Stimulated activated CD8-positive, alpha-beta memory T cell treated with anti-CD3 and anti-CD28 coated beads, Interleukin-15, amount 100 ng/mL, for 24 hours (primary cell): ENCODE measurements at places on chromosomes 12 and 14.

DNA sequence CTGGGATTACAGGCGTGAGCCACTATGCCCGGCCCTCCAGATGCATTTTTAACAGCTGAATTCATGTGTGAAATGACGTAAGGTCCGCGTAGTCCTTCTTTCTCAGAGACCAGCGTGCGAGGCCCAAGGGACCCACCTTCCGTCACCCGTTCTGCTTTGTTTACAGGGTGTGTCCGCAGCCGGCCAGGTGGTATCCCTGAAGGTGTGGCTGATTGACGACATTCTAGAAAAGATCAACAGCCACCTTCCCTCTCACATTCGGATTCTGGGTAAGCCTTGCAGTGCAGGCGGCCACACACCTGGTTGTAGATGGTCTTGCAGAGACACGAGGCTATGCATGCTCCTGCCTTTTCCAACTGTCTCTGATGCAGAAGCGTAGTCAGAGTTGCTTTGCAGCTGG lies 9.9 kb downstream of the PUS1 start:
- DNase-seq: no peak

DNA sequence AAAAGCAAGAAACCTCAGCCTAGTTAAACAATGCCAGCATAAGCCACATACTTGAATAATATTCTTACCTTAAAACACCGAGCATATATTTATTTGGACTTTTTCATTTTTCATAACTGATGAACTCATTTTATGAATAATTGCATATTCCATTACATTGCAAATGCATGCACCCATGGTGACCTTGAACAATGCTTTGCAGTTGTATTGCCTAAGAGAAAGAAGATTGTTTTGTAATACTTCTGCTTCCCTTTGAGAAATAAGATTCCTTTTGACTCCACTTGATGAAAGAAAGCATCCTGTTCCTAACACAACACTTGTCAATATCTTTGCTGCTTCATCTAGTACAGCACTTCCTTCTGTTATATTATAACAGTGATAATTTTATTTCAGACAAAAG lies 1182.2 kb downstream of the FLRT2 start:
- DNase-seq: no peak

- no peak for DNase-seq
Measured at GRCh38 chr14:105853907-105854599, 327.7 kb downstream of the TMEM121 start.

- DNase-seq: no peak
Measured at GRCh38 chr12:53005215-53005985, 856 bp upstream of the EIF4B start.

DNA sequence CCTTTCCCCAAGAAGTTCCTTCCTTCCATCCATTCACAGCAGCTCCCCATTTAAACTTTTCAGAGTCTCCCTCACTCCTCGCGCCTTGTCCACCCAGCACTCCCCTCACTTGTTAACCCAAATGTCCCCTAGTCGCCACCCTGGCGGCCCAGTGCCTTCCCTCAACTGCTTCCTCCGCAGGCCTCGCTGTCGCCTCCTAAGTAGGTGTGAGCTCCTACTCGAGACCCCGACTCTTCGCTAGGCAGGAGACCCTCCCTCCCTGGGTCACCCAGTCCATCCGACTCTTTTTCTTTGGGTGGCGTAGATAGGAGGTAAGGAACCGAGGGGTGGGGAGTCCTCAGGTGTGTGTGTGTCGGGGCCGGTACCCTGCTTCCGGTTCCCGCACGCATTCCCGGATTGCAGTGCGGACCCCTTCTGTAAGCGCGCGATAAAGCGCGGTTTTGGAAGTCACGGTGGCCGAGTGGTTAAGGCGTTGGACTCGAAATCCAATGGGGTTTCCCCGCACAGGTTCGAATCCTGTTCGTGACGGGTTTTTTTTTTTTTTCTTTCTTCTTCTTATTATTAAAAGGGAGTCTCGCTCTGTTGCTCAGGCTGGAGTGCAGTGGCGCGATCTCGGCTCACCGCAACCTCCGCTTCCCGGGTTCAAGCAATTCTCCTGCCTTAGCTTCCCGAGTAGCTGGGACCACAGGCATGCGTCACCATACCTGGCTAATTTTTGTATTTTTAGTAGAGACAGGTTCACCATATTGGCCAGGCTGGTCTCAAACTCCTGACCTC lies 823 bp upstream of the SMARCC2 start:
- peak; percentile 94 for DNase-seq

GRCh38 chr14:55302367-55303124 lies 31.3 kb downstream of the FBXO34 start:
- no peak for DNase-seq

DNA sequence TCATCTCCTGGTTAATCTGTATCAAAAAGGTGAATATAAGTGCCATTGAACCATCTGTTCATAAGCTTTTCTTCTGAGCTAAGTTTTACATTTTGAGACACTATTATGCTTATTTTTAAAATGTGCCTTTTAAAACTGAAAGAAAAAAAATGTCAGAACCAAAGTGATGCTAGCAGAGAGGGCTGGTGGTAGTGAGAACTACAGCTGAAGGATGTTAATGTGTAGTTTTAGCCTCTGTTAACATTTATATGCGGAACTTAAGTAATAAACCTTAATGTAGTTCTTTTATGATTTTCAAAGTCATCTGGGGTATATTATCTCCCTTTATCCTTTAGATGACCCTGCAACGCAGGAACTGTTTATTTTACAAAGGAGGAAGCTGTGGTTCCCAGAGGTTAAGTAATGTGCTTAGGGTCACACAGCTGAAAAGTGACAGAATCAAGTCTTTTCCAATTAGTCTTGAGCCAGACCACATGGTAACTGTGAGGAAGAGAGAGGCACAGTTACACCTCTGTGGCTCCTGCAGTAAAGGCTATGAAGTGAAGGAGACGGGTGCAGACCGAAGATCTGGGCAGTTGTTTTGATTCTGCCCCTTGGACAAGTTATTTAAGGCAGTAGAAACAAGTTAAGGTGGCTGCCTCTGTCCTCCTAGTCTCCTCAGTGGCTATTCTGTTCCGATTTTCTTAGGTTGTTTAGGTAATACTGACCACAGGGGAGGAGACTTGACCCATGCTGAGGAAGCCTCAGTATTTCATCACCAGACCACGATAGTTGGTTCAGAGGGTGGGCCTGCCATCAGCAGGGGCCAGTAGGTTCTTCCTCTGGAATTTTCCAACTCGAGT lies 23.9 kb downstream of the GNG2 start:
- no peak for DNase-seq

DNA sequence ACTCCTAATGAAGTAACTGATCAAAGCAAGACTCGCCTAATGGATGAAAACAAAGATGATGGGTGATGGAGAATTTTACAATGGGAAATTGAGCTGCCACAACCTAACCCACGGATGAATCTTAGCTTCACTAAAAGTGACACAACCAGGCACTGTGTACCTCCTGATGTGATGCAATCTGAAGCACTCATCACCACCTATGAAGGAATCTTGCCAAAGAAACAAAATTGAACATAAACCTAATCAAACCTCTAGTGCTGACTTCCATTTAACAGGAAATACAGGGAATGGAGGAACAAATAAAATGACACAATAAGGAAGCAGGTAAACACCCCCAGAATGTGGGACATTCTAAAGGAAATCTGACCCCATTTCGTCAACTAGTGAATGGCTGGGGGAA lies 13.3 kb upstream of the RARG start:
- DNase-seq: no peak

DNA sequence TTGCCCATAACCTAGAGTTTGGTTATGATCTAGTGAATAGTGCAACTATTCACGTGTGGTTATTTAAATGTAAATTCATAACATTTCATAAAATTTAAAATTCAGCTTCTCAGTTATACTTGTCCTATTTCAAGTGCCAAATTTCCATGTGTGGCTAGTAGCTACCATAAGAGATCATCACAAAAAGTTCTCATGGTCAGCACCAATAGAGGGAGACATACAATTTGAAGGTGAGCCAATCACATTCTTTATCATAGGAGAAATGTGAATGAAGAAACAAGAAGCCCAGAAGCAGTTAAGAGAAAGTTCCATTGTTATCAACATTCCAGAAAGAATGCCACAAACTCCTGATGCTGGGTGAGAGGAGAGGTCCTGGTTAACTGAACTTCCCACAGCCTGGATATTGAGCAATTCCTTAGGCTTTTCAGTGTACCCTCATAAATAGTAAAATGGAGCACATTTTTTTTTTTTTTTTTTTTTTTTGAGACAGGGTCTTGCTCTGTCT lies 892.9 kb upstream of the USP15 start:
- DNase-seq: no peak

DNA sequence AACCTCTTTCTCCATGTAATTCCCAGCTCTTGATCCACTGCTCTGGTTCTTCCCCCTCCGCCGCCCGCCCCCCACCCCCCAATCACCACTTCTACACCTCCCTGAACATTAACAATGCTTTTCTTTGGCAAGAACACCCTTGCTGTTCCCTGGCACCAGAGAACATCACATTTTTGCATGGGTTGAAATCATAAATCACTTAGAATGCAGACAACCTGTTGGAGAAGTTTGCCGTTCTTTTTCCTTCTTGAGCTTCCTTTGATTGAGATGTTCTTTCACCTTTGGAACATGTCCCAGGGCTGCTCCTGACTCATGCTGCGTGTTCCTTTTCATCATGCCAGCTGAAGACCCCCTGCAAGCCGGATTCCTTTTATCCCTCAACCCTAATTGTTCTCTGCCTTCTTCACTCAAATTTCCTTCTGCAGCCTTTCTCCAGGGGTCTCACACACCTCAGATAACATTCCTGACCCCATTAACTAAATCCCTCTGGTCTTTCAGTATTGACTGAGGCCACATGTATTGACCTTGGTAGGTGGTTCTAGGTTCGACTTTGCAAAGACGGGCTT lies 294.1 kb upstream of the TMPO start:
- no peak for DNase-seq

DNA sequence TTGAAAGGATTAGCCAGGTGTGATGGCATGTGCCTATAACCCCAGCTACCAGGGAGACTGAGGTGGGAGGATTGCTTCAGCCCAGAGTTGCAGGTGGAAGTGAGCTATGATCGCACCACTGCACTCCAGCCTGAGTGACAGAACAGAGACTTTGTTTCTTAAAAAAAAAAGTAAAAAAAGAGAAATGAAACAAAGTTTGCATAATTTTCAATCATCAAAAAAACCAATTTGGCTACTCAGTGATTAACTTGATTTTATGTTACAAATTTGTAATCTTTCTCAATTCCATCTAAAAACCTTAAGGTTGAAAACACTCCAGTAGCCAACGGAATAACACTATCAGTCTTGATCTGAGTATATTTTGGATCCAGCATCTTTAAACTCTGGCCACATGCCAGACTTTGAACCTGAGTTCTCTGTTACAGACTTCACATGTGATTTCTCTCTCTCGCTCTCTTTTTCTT lies 12.6 kb upstream of the DENND5B start:
- no peak for DNase-seq

- no peak for DNase-seq
Measured at GRCh38 chr12:67593461-67594330, 54.8 kb upstream of the DYRK2 start.

DNA sequence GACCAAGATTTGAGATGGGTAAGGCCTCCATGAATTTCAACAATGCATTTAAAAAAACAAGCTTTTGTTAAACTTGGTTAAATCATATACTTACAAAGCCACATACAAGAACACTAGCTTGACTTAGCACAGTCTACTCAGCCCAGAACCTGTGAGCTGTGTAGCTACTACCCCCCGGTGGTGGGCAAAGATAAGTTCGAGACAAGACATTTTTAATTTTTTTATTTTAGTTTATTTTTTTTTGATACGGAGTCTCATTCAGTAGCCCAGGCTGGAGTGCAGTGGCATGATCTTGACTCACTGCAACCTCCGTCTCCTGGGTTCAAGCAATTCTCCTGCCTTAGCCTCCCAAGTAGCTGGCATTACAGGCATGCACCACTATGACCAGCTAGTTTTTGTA lies 3.7 kb upstream of the NECAP1 start:
- no peak for DNase-seq

DNA sequence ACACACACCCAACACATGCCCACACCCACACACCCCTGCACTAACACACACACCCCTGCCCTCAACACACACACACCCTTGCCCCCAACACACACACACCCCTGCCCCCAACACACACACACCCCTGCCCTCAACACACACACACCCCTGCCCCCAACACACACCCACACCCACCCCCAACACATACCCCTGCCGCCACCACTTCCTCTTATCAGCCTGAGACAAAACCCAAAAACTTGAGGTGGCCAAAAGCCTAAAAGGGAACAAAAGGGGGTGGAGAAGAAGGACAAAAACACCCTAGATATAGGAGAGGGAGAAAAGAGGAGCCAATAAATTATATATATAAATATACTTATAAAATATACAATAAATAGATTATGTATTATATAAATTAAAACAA lies 9.1 kb upstream of the DEGS2 start:
- no peak for DNase-seq

GRCh38 chr14:55336691-55337090 lies 65.5 kb downstream of the FBXO34 start:
- no peak for DNase-seq

DNA sequence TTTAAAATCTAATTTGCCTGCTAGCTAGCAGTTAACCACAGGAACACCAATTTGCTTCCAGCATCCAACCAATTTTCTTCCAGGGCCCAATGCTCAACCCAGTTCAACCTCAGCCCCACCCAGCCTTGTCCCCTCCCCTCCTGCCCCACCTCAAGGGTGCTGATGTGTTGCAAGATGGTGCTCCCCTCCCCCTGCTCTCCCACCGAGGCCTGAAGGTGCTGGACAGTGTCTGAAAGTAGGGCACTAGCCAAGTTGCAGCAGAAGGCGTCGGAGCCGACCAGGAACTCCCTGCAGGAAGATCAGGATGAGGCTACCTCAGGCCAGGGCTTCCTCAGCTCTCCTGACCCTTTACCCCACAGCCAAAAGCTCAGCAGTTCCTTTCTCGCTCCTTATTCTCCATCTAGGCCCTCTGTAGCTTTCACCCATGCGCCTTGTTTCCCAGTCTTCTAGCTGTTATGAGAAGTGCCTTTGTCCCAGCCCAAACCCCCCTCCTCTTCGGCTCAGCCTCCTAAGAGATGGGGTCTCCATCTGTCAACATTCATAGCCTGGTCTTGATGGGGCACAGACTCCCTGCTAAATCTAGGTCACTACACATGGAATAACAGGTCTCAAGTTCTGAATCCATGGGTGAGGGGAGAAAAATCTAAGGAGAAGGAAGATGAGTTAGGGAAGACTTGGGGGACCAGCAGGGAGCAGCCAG lies 3.6 kb downstream of the STAT6 start:
- DNase-seq: no peak

DNA sequence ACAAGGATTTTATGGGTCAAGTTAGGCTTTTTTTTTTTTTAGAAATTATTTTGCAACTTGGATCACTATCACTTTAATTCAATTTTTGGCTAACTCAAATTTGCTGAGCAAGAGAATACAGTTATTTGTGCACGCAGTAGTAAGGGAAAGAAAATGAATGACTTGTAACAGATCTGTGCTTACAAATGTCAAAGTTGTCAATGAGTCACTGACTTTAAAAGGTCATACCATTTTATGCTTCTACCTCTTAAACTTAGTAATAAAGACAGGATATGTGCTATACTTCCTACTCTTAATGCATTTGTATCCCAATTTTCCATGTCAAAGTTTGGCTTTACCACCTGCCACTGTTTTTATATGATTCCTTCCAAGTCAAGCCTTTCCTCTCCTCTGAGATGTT lies 131.1 kb upstream of the FBXO33 start:
- DNase-seq: no peak

GRCh38 chr12:34400986-34401658 lies 378.8 kb downstream of the ALG10 start:
- DNase-seq: no peak

GRCh38 chr12:82595941-82596340 lies 90.8 kb upstream of the TMTC2 start:
- DNase-seq: no peak
